ENCODE measurements at places on chromosomes 4 and X.
A peak's percentile ranks its signal among the peaks of the same experiment; 100 is the strongest.

GRCh38 chr4:10334506-10335028 is 122.7 kb downstream of the ZNF518B start:
- DNase-seq = no peak

DNA sequence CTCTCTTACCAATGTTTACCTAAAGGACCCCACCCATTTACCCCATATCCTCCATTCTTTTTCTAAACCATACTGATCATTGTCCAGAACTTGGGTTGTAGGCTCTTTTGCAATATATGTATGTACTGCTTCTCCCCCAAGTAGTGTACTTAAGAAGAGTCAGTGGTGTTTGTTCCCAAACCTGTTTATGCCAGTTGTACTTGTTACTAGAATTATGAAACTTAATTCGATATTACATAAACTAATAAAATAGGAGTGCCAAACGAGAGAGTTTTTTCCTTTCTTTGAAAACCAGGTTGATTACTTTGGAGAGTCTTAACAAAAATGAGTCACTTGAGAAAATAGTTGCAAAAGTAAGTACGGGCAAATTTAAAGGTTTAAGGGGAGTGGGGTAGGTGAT is 96.3 kb downstream of the GEMIN8 start:
- DNase-seq = no peak

DNA sequence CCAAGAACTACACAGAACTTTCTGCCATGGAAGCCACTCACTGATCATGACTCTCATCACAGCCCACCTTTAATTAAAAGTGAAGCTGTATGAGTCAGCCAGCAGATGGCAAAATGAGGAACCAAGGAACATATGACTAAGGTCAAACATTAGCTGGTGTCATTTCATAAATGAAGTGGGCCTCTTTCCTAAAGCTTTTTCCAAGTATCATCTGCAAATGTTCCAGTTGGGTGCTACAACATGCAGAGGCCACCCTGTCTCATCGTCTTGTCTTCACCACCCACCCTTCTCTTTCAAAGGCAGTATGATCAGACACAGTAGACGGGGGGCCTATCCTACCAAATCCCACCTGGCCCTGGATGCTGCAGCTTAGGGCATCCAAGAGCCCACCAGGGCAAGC is 9.2 kb upstream of the EOLA1 start:
- peak; percentile 56 for DNase-seq

GRCh38 chr4:100819505-100819904 is 301.7 kb upstream of the EMCN start:
- no peak for DNase-seq

Measured in activated CD8-positive, alpha-beta memory T cell treated with anti-CD3 and anti-CD28 coated beads for 24 hours (primary cell).